ENCODE measurements at places on chromosomes 4 and X.

DNA sequence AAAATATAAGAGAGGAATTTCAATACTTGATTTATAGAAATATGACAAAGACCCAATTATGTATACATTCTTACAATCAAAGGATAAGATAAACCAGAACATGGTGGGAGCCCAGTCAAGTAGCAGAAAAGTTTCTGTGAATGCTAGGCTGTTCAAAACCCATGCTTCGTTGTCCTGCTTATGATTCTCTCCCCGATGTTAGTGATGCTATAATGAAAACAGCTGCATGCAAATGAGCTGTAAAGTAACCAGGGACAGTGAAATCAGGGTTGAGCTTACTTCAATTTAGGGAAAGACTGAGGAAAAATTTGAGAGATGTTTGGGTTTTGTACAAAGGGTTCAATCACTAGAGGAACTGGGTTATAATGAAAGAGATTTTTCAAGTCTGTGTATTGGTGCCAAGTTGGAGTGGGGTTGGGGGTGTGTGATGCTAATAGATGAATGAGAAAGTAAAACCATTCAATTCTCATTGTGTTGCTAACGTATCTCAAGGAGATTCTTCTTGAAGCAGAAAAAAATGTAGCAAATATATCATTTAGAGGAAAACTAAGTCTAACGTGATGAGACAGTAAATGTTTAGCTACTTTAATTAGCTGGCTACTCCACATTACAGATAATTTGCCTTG, 59.3 kb upstream of the PPP1R2C start:
- DNase-seq: no peak

- no peak for DNase-seq
Observed at GRCh38 chr4:141569141-141569540, 67.2 kb upstream of the IL15 start.

- DNase-seq: no peak
Observed at GRCh38 chr4:174828845-174829701, at the start of gene GLRA3. GLRA3 (minus strand) TSS chr4:174829247; CDS start chr4:174828811, 436 bp downstream.

GRCh38 chr4:121217351-121217750, 53.2 kb upstream of the TNIP3 start:
- DNase-seq: no peak

DNA sequence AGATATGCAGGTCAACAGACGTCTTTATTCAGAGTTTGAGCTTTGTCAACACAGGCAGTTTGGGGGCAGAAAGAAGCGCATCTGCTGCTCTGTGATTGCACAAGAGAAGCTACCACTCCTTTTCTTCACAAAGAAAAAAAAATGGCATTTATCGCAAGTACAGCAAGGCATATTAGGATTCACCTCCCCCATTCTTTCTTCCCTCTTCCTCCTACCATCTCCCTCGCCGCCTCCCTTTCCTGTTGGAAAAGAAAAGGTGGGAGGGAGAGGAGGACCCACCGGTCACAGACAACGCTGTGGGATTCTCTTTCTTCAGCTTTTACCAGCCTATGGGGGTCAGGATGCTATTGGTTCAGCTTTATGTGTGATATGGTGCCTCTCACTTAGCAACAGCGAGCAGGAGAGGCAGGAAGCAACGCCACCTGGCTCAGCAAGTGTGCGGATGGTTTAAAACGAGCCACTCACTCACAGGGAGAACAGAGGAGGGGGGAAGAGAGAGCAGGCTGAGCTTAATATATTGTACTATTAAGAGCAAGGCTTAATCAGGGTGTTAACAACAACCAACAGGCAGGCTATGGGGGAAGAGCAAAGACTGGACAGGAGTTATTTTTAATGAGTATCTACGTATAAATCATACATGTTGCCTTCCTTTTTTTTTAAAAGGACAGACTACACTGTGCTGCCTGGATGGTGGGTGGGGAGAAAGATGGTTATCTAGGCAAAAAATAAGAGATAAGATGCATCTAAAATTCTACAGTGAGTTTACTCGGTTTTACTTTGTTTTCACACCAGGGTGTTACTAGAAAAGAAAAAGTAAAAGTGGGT, 104.7 kb downstream of the MAML3 start:
- DNase-seq: no peak

DNA sequence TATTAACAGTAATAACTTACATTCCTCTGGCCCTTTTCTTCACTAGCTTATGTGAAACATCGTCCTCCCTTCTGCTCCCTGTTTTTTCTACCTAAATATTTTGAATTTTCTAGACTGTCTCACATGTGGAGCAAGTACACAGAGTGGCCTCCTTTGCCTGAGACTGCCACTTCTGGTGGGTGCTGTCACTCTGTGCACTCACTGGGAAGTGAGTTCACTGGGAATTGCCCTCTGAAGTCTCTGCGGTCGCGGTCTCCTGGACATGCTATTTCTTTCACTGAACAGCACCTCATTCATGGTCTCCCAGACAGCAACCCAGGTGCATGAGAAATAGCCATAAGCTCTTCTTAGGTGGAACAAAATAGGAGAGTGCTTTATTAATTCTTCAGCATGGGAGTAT, 1179.7 kb upstream of the ADGRL3 start:
- DNase-seq: no peak

- DNase-seq: no peak
Observed at GRCh38 chr4:5215321-5215720, 164.0 kb downstream of the STK32B start.

- no peak for DNase-seq
Observed at GRCh38 chr4:63020661-63021060, 1388.6 kb downstream of the TECRL start.

- no peak for DNase-seq
Observed at GRCh38 chr4:114389070-114389685, 209.4 kb upstream of the UGT8 start.
